ENCODE measurements at places on chromosomes 12 and 14. TPM values are rescaled to one million over a fixed set of nuclear protein-coding genes. Genes with fewer than 3 reads are reported as not detected.

MYL2 gene
- polyA plus RNA-seq: not detected

IL31 gene
- not detected for polyA plus RNA-seq

LBHD2 gene
- polyA plus RNA-seq: not detected

PTPRB gene
- polyA plus RNA-seq: 3.8 TPM

FLVCR2 gene
- not detected for polyA plus RNA-seq

GRCh38 chr14:99182548-99183250, 89.3 kb downstream of the BCL11B start:
- H3K27me3 ChIP-seq: no peaks in the 10 kb centered on the region
- no peaks in the 10 kb centered on the region for H3K36me3 ChIP-seq
- H3K4me1 ChIP-seq: no peaks in the 10 kb centered on the region
- H3K4me3 ChIP-seq: no peak overlapping the region
- DNase-seq: no peak

- no peaks in the 10 kb centered on the region for H3K36me3 ChIP-seq
- no peak overlapping the region for H3K27ac ChIP-seq
- no peak overlapping the region for H3K4me3 ChIP-seq
Measured at GRCh38 chr12:110762891-110763290, 20.2 kb upstream of the PPP1CC start.

DNA sequence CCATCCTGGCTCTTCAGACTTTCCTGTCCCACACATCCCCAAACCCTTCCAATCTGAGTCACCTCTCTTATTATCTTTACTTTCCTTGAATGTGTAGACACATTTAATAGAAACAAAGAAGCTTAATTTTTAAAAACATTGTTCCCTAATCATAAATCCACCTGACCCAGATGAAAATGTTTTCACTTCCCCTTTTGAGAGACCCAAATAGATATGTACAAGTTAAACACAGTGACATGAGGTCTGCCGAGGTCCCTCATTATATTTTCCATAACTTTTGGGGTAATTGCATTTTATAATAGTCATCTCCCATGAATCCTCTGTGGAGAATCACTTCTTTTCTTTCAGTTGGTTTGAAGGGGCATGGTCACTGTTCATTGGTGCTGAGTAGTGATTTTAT, 191.1 kb downstream of the GRIN2B start:
- H3K27ac ChIP-seq: no peak overlapping the region
- no peaks in the 10 kb centered on the region for H3K27me3 ChIP-seq
- no peak for DNase-seq

Data from GM23248 (cell line).